ENCODE measurements at places on chromosomes 12 and 14.

DNA sequence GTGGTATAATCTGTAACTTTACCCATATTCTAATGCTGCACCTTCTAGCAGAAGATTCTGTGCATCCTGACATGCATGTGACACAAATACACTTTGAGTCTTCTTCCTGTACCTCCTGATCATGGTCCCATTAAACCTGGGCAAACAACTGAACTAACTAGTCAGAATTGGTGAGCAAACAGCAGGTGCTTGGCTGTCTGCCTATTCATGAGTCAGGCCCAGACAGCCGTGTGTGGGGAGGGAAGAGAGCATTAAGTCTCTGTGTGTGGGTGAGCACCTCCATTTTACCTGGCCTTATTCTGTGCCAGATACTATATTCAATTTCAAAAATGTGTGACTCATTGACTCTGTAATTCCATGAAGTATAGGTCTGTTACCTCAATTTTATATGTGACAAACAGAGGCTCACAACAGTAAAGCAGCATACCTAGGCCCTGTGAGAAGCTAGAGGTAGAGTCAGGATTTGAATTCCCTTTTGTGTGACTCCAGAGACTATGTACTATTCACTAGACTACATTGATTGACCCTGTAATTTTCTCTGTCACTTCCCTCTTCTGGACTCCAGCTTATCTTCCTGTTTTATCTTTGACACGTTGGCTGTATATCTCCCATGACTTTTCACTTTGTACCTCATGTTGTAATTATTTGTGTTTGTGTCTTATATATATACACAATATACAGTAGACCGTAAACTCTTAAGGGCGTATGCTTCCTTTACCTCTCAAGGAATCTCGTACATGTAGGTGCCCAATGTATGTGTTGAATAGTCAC, 32.2 kb downstream of the SUSD6 start:
- no peak for DNase-seq

- DNase-seq = no peak
Observed at GRCh38 chr12:81492131-81492720, 266.9 kb downstream of the PPFIA2 start.

- no peak for DNase-seq
Observed at GRCh38 chr14:104604458-104605449, at the start of gene TMEM179. TMEM179 (minus strand) TSS chr14:104604772; CDS start chr14:104604741, 31 bp downstream.

GRCh38 chr12:105765053-105766014, 373.4 kb downstream of the NUAK1 start:
- DNase-seq = no peak

- DNase-seq = no peak
Observed at GRCh38 chr14:96270565-96271420, 14.8 kb downstream of the BDKRB1 start.

DNA sequence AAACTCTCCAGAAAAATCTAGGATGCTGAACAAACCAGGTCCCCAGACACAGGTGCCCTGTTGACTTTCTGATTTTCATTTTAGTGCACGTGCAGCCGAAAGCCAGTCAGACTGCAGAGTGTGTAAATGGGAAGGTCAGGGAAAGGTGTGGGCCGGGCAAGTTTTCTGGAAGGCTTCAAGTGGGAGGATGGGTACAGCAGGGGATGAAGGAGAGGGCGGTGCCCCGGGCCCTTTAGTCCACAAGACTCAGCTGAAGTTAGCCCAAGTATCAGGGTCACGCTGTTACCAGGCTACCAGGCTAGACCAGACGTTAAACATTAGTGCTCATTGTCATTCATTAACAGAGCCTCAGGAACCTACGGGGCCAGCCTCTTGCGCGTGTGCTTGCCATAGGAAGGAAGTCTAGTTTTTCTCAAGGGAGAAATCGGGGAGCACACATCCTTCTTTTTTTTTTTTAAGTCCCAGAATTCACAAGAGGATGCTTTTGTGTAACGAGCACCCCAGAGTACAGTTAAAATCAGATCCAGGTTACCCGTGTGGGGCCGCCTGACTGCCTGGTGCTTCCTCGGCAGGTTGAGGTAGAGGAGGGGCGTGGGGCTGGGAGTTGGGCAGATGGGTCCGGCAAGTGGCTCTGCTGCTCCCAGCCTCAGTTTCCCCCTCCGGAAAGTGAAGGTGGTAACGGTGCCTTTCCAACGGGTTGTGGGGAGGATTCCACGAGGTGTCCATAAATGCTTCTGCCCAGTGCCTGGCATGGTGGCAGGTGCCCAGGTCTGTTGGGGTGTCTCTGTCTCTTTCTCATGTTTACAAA, 19.1 kb downstream of the BCL7A start:
- no peak for DNase-seq

DNA sequence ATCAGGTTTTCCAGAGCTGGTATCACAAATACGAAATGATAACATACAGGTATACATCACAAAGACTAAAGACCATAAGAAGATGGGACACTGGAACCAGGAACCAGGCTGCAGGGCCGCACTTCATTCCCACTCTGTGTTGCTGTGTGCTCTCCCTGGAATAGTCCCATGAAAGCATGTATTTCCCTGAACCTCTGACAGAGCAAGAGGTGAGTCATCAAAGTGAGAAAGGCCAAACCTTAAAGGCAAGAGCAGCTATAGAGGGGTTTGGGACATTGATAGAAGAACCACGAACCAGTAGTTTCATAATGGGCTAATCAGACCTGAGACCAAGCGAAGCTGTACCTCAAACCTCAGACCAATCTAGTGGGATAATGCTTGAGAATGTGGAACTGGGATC, 283.0 kb upstream of the PRKD1 start:
- DNase-seq = no peak

DNA sequence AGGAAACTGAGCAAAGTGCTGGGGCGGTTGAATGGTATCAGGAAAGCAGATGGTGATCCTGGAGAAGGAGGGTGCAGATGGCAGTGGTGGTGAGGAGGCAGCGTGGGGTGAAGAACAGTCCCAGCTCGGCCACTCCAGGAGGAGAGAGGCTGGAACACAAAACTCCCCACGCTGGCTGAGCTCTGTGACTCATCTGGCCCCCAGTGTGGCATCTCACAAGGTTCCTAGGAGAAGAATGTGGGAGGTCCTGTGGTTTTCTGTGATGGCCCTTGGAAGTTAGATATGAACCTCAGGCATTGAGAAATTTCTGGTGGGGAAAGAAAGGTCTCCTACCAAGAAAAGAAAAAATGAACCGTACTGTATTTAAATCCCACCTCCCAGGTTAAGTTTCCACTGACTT, 8.0 kb upstream of the NRXN3 start:
- no peak for DNase-seq

DNA sequence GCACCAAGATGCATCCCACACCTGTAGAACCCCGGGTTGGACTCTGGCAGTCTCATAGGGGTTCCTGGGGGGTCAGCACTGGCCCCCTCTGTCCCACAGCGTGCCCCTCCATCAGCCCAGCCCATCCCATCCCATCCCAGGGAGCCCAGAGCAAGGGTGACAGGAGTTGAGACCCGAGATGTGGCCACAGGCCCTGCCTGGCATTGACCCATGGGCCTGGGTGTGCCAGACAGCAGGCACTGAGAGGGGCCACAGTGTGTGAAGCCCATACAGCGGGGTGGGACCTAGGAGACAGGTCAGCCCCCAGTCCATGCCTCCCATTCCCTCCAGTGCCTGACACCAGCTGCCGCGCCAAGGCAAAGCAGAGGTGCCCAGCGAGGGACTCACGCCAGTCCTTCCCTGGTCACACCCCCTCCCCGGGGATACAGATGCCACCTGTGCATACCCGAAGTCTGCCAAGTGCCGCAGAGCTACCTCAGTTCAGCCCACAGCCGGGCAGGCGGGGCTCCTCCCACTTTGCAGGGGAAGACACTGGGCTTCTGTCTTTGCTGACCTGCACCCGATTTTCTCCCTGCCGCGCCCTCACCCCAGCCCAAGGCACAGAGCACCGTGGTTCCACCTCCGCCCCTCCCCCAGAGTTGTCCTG, 50.4 kb downstream of the CYP46A1 start:
- no peak for DNase-seq

DNA sequence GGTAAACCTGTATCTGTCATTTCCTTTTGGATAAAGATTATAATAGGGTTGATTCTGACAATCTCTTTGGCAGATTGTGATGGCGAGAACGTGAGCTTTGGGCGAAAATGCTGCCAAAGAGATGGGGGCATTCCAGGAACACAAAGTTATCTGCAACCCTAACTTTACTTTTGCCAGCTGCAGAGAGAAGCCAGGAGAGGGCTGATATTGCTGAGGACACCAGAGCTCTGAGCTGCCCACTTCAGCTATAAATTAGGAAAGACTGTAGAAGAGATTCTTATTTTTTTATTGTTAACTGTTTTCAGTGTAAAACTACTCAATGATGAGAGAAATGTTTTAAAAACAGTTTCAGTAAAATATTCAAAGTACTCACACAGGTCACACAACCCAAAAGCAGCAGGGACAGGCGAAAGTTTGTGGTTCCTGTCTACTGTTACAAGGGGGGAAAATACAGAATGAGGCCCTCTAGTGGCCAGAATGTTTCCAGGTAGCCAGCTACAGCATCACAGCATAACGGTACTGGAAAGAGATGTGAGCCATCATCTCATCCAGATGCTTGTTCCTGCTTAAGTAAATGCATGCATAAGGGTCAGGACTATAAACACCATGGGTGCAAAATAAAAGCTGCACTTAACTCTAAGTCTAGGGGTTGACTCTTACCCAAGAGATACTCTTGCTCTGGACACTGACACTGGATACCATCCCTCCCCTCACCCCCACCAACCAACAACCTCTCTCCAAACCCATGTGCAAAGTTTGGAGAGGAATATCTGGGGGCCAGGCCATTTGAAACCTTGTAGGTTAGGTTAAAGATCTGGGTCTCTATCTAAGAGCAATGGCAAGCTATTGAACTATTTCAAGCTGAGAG, 498.4 kb downstream of the RMST start:
- DNase-seq = no peak

DNA sequence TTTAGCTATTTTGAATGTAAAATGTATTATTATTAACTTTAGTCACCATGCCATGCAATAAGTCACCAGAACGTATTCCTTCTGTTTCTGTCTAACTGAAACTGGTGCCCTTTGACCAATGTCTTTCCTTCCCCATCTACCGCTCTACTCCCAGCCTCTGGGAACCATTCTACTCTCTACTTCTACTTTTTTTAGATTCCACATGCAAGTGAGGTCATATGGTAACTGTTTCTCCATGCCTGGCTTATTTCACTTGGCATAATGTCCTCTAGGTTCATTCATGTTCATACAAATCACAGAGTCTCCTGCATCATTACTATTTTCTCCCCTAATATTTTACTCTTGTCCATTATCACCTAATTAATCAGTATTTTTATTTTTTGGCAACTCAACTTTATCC, 160.1 kb downstream of the TMX1 start:
- DNase-seq = no peak

DNA sequence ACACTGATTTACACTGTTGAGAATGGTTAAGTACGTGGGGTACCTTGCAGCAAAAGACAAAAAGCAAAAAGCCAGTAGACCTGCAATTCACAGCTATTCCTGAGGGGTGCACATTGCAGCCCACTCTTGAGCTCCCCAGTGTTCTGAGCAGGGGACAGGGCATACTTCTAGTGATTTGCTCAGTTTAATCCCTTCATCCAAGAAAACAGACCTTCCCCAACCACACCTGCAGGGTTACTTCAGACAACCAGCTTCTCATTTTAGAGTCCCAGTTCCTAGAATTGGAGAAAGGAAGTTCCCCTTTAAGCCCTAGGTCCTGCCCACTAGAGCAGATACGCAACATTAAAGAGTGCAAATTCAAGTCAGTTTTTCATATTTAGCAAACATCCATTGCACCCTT, 3.6 kb upstream of the WSB2 start:
- DNase-seq = no peak

DNA sequence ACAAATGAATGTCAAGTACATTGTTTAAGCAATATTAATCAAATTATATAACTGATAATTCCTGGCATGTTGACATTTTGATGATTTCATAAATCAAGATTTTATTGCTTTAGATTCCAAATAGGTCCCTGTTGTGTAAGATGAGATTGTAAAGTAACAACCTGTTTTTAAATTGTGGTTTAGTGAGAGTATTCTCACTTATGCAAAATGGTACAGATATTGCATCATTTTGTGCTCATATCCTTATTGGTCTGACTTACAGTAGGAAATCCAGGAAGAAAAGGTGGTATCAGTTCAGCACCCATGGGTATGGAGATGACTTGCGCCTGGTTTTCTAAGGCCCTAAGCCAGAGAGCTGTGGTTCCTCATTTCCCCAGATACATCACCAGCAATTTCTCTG, 165.5 kb downstream of the KIF21A start:
- DNase-seq = no peak

GRCh38 chr14:24194186-24194872, 912 bp downstream of the TM9SF1 start:
- DNase-seq = no peak

Data from effector memory CD4-positive, alpha-beta T cell (primary cell).